Keratinocyte (primary cell): ENCODE measurements at places on chromosomes 1 and 21. TPM values are rescaled to one million over a fixed set of nuclear protein-coding genes. Genes with fewer than 3 reads are reported as not detected.
A peak's percentile ranks its signal among the peaks of the same experiment; 100 is the strongest.

The WNT3A gene
- 0.07 to 0.15 TPM (median 0.07 TPM) in 3 replicates for polyA plus RNA-seq

The FAM167B gene
- polyA plus RNA-seq: 0.06 to 0.07 TPM in 2 of 3 replicates, not detected in the other

The CASQ2 gene
- 0.02 to 0.06 TPM (median 0.04 TPM) in 3 replicates for polyA plus RNA-seq

The SYT14 gene
- 4.6 to 10.6 TPM (median 8.3 TPM) in 3 replicates for polyA plus RNA-seq

The CD1E gene
- not detected in 3 replicates for polyA plus RNA-seq

The APCS gene
- not detected in 3 replicates for polyA plus RNA-seq

The GNG4 gene
- polyA plus RNA-seq: 0.02 to 0.07 TPM in 2 of 3 replicates, not detected in the other

The TDRKH gene
- polyA plus RNA-seq: 7.1 to 10.4 TPM (median 9.7 TPM) in 3 replicates

The WDR64 gene
- polyA plus RNA-seq: not detected in 3 replicates

The SPOCD1 gene
- 3.3 to 12.0 TPM (median 4.7 TPM) in 3 replicates for polyA plus RNA-seq

The L1TD1 gene
- 0.12 to 0.24 TPM (median 0.20 TPM) in 3 replicates for polyA plus RNA-seq

The CD34 gene
- 0.03 TPM in 1 of 3 replicates, not detected in the others for polyA plus RNA-seq

The PROK1 gene
- polyA plus RNA-seq: not detected in 3 replicates

The ROR1 gene
- polyA plus RNA-seq: 9.2 to 10.4 TPM (median 9.4 TPM) in 3 replicates

The GSTM1 gene
- polyA plus RNA-seq: 11.2 to 18.2 TPM (median 13.5 TPM) in 3 replicates

The F5 gene
- 0.01 TPM in 1 of 3 replicates, not detected in the others for polyA plus RNA-seq

- H3K27me3 ChIP-seq: no peaks in the 10 kb centered on the region
- H3K36me3 ChIP-seq: peaks cover 47% of the 10 kb centered on the region
- no peak for DNase-seq
Observed at GRCh38 chr1:44777969-44778635, 2.8 kb downstream of the RPS8 start.

DNA sequence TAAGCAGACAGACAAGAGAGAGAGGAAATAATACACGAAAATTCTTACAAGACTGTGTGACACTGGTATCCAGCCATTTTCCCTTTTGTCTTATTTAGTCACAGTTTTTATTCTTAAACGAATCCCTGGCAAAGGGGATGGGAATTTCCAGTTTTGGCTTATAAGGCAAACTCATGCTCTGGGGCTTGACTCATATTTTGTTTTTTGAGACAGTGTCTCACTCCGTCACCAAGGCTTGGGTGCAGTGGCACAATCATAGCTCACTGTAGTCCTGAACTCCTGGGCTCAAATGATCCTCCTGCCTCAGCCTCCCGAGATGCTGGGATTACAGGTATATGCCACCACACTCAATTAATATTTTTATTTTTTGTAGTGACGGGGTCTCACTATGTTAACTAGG, 31.9 kb downstream of the PTGER3 start:
- no peak for DNase-seq
- no peak overlapping the region for H3K27ac ChIP-seq
- H3K27me3 ChIP-seq: no peaks in the 10 kb centered on the region
- H3K4me3 ChIP-seq: no peak overlapping the region

DNA sequence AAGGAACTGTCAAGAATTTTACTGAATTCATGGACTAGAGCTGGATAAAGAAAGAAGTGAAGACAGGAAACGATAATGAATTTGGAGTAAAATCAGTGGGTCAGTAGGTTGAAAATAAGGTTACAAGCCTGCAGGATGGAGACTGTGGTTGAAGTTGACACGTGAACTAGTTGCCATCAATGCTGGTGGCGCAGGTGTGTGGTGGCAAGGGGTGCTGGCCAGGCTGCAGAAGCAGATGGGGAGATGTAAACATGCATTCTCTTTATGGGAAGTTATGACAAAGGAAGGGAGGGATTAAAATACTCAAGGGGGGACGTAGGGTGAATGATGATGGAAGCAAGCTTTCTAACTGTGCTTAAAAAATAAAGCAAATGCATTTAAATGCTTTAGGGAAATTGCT, 263.1 kb downstream of the KCNJ6 start:
- H3K27ac ChIP-seq: no peak overlapping the region
- H3K4me3 ChIP-seq: no peak overlapping the region
- H3K36me3 ChIP-seq: no peaks in the 10 kb centered on the region
- H3K27me3 ChIP-seq: peaks cover 5% of the 10 kb centered on the region
- DNase-seq: no peak

DNA sequence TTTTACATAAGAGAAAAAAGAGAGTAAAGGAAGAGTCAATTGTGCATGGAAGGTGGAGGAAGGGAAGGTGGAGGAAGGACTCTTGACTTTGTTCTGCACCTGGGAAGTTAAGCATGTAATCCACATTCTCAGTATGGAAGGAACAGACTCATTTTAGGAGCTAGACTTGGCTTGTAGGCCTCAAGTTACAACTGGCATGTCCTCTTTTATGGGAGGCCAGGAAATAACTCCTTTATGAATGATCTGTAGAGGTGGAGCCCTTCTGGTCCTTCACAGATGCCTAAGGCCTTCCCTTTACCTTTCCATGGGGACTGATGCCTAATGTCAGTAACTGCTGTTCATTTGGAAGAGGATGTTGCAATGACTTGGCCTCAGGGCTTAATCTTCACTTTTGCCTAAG, 29.4 kb upstream of the CCSAP start:
- H3K27ac ChIP-seq: peak overlapping the region; percentile 61
- peak; percentile 21 for DNase-seq
- H3K27me3 ChIP-seq: no peaks in the 10 kb centered on the region

DNA sequence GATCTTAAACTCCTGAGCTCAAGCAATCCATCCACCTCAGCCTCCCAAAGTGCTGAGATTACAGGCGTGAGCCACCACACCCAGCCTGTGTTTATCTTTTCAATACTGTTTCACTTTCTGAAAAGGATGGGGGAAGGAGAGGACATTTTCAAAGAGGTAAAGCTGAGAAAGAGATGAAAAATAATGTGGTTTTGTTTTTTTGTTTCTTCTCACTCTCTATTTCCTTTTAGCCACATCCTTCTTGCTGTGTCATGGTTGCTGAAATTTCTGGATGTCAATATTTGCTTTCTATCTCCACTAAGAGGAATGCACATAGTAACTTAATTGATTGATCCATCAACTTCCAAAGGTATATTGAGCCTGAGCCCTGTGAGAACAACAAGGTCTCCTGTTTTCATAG, 6.4 kb upstream of the C1orf21 start:
- H3K4me1 ChIP-seq: no peaks in the 10 kb centered on the region
- no peak overlapping the region for H3K4me3 ChIP-seq
- H3K36me3 ChIP-seq: no peaks in the 10 kb centered on the region
- H3K27ac ChIP-seq: no peak overlapping the region
- no peaks in the 10 kb centered on the region for H3K27me3 ChIP-seq
- no peak for DNase-seq

GRCh38 chr1:42684139-42684538, 1.9 kb downstream of the YBX1 start:
- H3K4me1 ChIP-seq: peaks cover 62% of the 10 kb centered on the region
- DNase-seq: no peak
- peak overlapping the region; percentile 50 for H3K27ac ChIP-seq
- H3K4me3 ChIP-seq: peak overlapping the region; percentile 83
- peaks cover 26% of the 10 kb centered on the region for H3K36me3 ChIP-seq
- H3K27me3 ChIP-seq: no peaks in the 10 kb centered on the region

- H3K27ac ChIP-seq: no peak overlapping the region
- no peaks in the 10 kb centered on the region for H3K4me1 ChIP-seq
- H3K36me3 ChIP-seq: no peaks in the 10 kb centered on the region
Observed at GRCh38 chr1:230753586-230754251, 6.5 kb downstream of the CAPN9 start.

GRCh38 chr1:156160000-156160742, 6.8 kb downstream of the SEMA4A start:
- no peak overlapping the region for H3K4me3 ChIP-seq
- no peaks in the 10 kb centered on the region for H3K4me1 ChIP-seq
- no peaks in the 10 kb centered on the region for H3K27me3 ChIP-seq

DNA sequence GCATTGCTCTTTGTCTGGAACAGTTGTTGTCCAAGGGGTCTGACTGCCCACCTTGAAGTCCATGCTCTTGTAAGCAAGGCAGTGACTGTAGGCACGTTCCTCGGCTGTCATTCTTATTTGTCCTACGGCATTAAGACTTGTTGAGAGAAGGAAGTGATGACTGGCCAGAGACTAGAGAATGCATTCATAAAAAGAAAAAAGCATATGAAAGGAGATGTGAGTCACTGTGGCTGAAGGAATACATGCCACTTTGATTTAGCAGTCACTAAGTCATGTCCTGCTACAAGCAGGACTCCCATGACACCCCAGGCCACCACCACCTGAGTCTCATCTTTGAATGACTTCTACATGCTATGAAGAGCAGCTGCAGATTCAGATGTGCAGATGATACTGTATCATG, 50.5 kb downstream of the CNN3 start:
- peak overlapping the region; percentile 51 for H3K27ac ChIP-seq
- no peaks in the 10 kb centered on the region for H3K27me3 ChIP-seq
- no peak for DNase-seq
- H3K36me3 ChIP-seq: no peaks in the 10 kb centered on the region

DNA sequence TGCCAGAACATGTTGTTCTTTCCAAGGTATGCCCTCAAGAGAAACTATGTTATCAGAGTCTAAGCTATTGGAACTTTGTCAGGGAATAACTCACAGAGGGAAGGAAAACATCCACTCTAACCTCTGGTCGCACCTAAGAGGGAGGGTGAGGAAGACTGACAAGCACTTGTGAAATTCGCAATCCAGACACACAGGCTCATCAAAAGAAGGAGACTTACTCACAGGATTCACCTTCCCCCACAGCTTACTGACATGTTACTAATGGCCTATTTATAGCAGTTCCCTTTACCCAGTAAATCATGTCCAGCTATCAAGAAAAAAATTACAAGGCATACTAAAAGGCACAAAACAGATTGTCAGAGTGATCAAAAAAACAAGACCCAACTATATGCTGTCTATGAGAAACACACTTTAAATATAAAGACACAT, 36.9 kb downstream of the WDR64 start:
- no peak overlapping the region for H3K4me3 ChIP-seq
- peaks cover 18% of the 10 kb centered on the region for H3K4me1 ChIP-seq
- H3K27me3 ChIP-seq: no peaks in the 10 kb centered on the region
- DNase-seq: peak; percentile 93

DNA sequence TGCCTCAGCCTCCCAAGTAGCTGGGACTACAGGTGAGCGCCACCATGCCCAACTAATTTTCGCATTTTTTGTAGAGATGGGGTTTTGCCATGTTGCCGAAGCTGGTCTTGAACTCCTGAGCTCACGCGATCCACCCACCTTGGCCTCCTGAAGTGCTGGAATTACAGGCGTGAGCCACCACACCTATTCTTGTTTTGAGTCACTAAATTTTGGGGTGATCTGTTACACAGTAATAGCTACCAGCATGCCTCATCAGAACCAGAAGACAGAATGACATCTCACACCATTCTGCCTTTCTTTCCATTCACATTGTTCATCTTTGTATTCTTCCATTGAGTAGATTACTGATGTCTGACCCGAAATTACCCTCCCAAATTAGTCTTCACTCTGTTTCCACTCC, 9.1 kb downstream of the RHBDL2 start:
- no peak for DNase-seq
- no peaks in the 10 kb centered on the region for H3K4me1 ChIP-seq
- H3K27me3 ChIP-seq: no peaks in the 10 kb centered on the region

DNA sequence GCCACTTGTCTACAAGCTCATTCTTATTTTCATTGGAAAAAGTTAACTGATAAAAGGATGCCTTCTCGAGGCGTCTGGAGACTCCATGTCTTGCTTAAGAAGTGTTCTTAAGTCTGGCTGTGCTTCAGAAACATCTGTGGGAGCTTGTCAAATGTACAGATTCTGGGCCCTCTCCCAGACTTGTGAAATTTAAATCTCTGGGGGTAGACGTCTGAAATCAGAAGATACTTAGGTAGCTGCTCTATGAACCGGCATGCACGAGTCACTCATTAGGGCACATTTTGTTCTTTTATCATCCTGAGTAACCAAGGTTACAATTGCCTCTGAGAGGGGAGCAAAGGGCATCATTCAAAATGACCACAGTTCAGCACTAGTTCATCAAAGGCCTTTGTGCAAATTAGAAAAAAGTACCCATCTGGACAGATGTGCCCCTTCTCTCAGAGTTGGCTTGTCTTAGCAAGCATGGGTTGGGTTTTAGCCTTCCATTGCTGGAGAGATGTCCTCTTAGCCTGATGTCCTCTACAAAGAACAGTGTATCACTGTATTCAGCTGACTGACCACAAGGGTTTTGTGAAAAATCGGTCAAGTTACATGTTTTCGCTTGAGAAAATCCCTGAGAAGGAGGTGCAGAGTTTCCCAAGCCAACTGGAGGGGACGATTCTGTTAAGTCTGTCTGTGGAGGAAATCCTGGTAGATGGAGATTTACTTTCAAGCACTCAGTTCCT, 156.9 kb downstream of the ASTN1 start:
- no peaks in the 10 kb centered on the region for H3K4me1 ChIP-seq
- no peak for DNase-seq
- no peak overlapping the region for H3K27ac ChIP-seq
- H3K27me3 ChIP-seq: no peaks in the 10 kb centered on the region
- no peaks in the 10 kb centered on the region for H3K36me3 ChIP-seq
- H3K4me3 ChIP-seq: no peak overlapping the region

DNA sequence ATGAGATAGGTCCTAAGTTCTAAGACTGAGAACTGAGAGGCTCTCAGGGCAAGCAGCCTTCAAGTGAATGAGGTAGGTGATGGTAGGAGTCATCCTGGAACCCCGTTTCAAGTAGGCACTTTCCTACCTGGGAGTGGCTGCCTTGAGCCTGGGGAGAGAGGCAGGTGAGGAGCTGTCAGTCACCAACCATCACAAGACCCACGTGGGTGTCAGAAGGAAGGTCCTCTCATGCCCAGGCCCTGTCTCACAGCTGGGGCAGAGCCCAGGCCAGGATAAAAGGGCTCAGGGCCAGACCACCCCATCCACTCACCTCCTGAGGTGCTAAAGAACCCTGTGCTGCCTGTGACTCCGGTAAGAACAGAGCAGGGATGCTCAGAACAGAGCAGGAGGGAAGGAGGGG, at the start of gene LCE1D:
TSS of gene LCE1D (plus strand) at position 301 of the 400 bp plus-strand sequence. CDS start 1,074 bp downstream, outside the sequence.
- DNase-seq: no peak
- H3K27ac ChIP-seq: no peak within 1 kb of the TSS
- H3K4me1 ChIP-seq: no peaks in the 10 kb centered on the region

DNA sequence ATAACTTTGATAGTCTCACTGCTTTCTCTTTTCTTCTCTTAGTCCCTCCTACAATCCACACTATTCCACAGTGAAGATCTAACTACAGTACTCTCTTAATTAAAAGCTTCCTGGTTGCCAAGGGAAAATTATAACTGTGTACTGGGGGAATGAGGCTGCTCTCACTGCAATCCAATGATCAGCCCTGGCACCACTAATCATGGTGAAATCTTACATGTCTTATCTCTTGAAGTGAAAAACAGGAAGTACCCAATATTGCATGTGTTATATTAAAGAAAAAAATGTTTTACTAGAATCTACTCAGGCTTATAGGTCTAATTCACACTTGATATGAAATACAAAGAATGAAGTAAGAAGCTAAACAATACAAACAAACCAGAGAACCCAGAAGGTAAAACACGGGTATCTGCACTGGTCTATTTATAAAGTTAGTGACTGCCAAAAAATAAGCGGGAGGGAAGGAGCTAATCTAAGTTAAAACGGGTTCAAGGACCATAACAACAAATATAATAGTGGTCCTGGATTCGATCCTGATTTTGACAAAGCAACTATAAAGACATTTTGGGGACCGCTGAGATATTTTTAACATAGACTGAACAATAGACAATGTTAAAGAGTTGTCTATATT, 57.5 kb downstream of the RGS2 start:
- no peak for DNase-seq
- peaks cover 3% of the 10 kb centered on the region for H3K4me1 ChIP-seq
- no peak overlapping the region for H3K27ac ChIP-seq
- no peaks in the 10 kb centered on the region for H3K27me3 ChIP-seq
- no peaks in the 10 kb centered on the region for H3K36me3 ChIP-seq

- DNase-seq: no peak
- H3K27ac ChIP-seq: no peak overlapping the region
- H3K27me3 ChIP-seq: no peaks in the 10 kb centered on the region
- peaks cover 13% of the 10 kb centered on the region for H3K36me3 ChIP-seq
- H3K4me3 ChIP-seq: no peak overlapping the region
Observed at GRCh38 chr1:224234017-224234416, 51.0 kb downstream of the DEGS1 start.
